ENCODE measurements at places on chromosomes 16 and 17.

DNA sequence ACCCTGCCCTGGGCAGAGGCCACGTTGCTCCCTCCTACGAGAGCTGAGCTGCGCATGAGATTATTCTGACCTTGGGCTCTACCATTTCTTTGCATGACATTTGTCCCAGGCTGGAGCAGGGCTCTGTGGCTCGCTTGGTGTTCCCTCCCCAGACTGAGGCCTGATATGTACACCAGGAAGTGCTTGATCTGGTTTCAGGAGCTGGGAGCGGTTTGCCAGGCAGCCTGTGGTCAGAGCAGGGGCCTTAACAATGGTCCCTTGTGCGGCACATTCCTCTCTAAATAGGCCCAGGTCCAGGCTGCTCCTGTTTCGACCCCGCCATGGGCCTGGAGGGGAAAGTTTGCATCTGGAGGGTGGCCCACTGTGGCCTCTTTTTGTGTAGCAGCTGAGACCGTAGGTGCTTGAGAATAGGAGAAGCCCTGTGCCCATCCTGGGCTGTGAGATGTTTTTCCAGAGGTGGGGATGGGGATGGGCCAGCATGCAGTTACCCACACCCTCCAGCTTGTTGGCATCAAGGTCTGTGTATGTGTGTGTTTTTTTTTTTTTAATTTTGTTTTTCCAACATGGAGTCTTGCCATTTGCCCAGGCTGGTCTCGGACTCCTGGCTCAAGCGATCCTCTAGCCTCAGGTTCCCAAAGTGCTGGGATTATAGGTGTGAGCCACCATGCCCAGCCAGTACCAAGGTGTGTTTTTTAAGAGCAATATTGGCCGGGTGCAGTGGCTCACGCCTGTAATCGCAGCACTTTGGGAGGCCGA lies 253.9 kb downstream of the SEC14L1 start:
- DNase-seq: no peak
- peaks cover 91% of the 10 kb centered on the region for H3K4me1 ChIP-seq
- no peaks in the 10 kb centered on the region for H3K27me3 ChIP-seq
- peak overlapping the region; percentile 69 for H3K27ac ChIP-seq
- no peak overlapping the region for H3K4me3 ChIP-seq

- H3K27me3 ChIP-seq: peaks cover 80% of the 10 kb centered on the region
- peaks cover 41% of the 10 kb centered on the region for H3K4me1 ChIP-seq
- DNase-seq: no peak
- peaks cover 12% of the 10 kb centered on the region for H3K36me3 ChIP-seq
- H3K27ac ChIP-seq: peak overlapping the region; percentile 83
- peak overlapping the region; percentile 40 for H3K4me3 ChIP-seq
These were observed 3.0 kb upstream of the CBX4 start for GRCh38 chr17:79842136-79842655.

DNA sequence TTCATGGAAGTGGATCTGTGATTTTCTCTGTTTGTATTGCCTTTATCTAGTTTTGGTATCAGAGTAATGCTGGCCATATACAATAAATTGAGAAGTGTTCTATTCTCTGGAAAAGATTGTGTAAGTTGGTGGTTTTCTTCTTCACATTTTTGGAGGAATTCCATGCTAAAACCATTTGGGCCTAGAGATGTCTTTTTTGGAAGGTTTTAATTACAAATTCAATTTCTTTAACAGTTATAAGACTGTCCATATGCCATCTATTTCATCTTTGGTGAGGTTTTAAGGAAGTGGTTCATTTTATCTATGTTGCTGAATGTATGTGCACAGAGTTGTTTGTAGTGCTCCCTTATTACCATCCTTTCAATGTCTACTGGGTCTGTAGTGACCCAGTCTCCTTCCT lies 46.0 kb downstream of the CACNG1 start:
- peaks cover 3% of the 10 kb centered on the region for H3K4me1 ChIP-seq
- H3K36me3 ChIP-seq: peaks cover 38% of the 10 kb centered on the region

DNA sequence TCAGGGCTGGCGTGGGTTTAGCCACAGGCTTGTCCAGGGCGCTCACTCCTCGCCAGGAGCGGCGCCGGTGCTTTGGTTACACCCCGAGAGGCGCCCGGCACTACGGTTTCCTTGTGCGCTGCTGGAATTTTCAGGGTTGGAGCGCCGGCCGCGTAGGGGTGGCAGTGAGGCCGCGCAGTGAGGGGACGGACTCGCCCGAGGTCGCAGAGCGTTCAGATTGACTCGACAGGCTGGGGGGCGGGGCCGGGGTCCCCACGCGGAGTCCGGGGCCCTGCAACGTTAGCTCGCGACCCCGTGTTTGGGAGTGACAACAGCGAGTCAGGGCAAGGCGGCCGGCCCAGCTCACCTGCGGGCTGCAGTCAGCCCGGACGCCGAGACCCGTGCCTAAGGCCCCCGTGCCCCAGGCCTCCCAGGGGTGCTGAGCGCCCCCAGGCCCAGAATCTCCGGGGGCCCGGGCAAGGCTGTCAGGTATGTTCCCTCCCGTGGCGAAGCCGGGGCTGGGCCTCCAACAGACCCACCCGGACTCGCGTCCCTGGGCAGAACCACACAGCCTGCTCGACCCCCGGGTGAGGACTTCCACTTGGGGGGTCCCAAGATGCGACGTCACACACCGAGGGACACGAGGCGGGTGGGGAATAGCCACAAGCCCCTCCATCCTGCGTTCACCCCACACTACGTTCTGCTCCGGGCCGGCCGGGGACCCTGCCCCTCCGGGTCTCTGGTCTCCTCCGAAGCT lies 1.3 kb upstream of the ACTG1 start:
- H3K4me1 ChIP-seq: peaks cover 33% of the 10 kb centered on the region
- peaks cover 33% of the 10 kb centered on the region for H3K36me3 ChIP-seq
- peak; percentile 54 for DNase-seq
- H3K27me3 ChIP-seq: peaks cover 3% of the 10 kb centered on the region
- peak overlapping the region; percentile 93 for H3K27ac ChIP-seq
- H3K4me3 ChIP-seq: peak overlapping the region; percentile 77

GRCh38 chr17:77107506-77108433 lies 33.0 kb upstream of the SEC14L1 start:
- no peak overlapping the region for H3K27ac ChIP-seq
- peaks cover 7% of the 10 kb centered on the region for H3K36me3 ChIP-seq
- H3K27me3 ChIP-seq: no peaks in the 10 kb centered on the region

- H3K4me3 ChIP-seq: no peak overlapping the region
- peaks cover 49% of the 10 kb centered on the region for H3K36me3 ChIP-seq
- H3K4me1 ChIP-seq: peaks cover 6% of the 10 kb centered on the region
- no peaks in the 10 kb centered on the region for H3K27me3 ChIP-seq
These were observed 29.3 kb downstream of the STH start for GRCh38 chr17:46028374-46028773.

GRCh38 chr17:34537445-34537844 lies 41.9 kb upstream of the TMEM132E start:
- no peaks in the 10 kb centered on the region for H3K4me1 ChIP-seq
- H3K27ac ChIP-seq: no peak overlapping the region
- no peak overlapping the region for H3K4me3 ChIP-seq
- no peak for DNase-seq

- no peak overlapping the region for H3K4me3 ChIP-seq
- H3K4me1 ChIP-seq: peaks cover 8% of the 10 kb centered on the region
- no peaks in the 10 kb centered on the region for H3K36me3 ChIP-seq
- no peak for DNase-seq
These were observed 17.7 kb upstream of the RAP1GAP2 start for GRCh38 chr17:2778489-2778888.

- H3K4me3 ChIP-seq: no peak overlapping the region
- H3K27me3 ChIP-seq: peaks cover 21% of the 10 kb centered on the region
- no peak for DNase-seq
- no peaks in the 10 kb centered on the region for H3K36me3 ChIP-seq
These were observed 14.7 kb downstream of the SPNS2 start for GRCh38 chr17:4513113-4514032.

GRCh38 chr17:37047631-37048104 lies 98.9 kb downstream of the AATF start:
- H3K27ac ChIP-seq: peak overlapping the region; percentile 49
- DNase-seq: peak; percentile 86
- peaks cover 10% of the 10 kb centered on the region for H3K4me1 ChIP-seq
- no peak overlapping the region for H3K4me3 ChIP-seq
- peaks cover 17% of the 10 kb centered on the region for H3K36me3 ChIP-seq

DNA sequence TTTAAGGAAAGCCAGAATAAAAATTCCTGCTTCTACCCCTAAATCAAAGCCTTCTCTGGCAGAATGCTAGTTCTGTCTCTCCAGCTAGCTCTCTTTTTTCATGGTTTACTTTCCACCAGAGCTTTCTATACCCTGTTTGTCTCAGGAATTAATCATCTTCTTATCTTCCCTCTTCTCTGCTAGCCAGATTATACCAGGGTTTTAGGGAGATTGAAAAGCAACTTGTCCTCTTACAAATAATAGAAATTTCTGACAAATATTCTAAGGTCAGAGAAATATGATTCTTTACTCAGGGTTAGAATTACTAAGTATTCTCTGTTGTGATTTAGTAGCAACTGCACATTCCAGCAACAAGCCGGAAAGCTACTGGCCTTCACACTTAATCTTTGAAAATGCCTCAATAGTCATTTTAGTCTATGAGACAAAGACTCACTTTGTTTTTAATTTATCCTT lies 166.4 kb downstream of the TANC2 start:
- no peaks in the 10 kb centered on the region for H3K4me1 ChIP-seq
- H3K27ac ChIP-seq: no peak overlapping the region

DNA sequence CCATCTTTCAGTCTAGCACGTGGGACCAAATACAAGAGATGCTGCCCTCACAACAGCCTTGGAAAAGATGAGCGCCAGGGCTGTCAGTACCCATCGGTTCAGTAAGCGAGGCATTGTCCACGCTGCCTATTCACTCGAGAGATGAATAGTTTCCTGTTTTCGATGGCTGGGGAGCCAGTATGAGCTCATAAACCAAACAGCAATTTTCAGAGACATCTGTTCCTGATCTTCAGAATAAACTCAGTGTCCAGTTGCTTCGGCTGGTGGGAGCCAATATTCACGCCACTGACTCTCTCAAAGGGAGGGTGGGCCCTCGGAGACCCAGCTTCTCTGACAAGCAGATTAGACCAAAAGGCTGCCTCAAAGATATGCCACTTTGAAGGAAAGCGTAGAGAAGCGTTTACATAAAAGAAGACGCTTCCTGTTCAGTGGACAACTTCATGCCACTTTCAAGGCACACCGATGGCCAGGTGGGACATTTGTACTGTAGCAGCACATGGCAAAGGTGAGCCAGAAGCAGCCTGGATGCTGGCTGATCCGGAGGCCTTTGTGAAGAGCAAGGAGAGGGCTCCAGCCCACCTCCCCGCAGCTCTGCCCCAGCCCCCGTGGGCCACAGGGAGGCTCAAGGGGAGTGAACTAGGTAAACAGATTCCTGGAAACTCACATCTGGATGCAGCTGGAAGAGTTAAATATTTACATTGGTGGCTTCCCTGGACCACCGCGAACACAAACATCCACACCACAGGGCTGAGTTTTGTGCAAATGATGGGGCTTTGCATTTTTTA lies 6.0 kb downstream of the TIMM22 start:
- H3K27me3 ChIP-seq: no peaks in the 10 kb centered on the region
- no peak overlapping the region for H3K4me3 ChIP-seq
- no peak for DNase-seq
- peaks cover 31% of the 10 kb centered on the region for H3K4me1 ChIP-seq
